Aorta (tissue), 5 donors: ENCODE measurements at places on chromosomes 6 and 20.

DNA sequence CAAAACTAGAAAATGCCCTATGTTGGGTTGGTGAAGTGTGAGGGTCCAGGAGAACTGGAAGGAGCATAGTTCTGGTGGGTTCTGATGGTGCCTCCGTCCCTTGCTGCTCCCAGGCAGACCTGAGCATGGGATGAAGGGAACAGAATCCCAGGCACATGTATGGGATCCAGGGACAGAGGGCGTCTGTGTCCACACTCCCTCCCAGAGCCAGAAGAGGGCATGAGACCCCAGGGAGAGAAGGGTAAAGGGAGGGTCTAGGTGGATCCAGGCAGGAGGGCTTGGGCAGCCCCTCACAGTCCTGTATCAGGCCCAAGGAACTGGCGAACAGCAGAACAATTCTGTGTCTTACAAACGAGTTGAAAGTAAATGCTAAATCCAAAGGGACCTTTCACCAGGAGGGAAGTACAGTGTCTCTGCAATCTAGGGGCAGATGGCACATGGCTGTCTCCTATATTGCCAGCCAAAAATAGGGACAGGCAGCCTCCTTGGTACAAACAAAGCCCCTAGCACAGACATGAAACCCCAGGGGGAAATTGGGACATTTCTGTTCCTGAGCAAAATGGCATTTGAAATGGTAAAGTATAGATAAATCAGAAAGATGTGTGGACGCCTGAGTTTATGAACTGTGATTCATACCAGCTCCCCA, 2.5 kb upstream of the BPIFA1 start:
- H3K27me3 ChIP-seq = peaks cover 2% of the 10 kb centered on the region
- DNase-seq = no peak
- H3K4me3 ChIP-seq = no peak overlapping the region

- no peaks in the 10 kb centered on the region for H3K27me3 ChIP-seq
- no peak for DNase-seq
- no peak overlapping the region for H3K4me3 ChIP-seq
- no peaks in the 10 kb centered on the region for H3K36me3 ChIP-seq
- H3K4me1 ChIP-seq = no peaks in the 10 kb centered on the region
Observed at GRCh38 chr6:33104887-33105286, 29.1 kb downstream of the HLA-DPB1 start.

GRCh38 chr6:21997119-21998037, 299.5 kb downstream of the PRL start:
- H3K27me3 ChIP-seq = no peaks in the 10 kb centered on the region
- DNase-seq = no peak
- no peak overlapping the region for H3K27ac ChIP-seq
- H3K36me3 ChIP-seq = no peaks in the 10 kb centered on the region
- H3K4me3 ChIP-seq = no peak overlapping the region

GRCh38 chr20:10060226-10060625, 25.4 kb downstream of the ANKEF1 start:
- H3K36me3 ChIP-seq = peaks cover 2% of the 10 kb centered on the region
- H3K4me3 ChIP-seq = no peak overlapping the region
- H3K27ac ChIP-seq = no peak overlapping the region
- no peak for DNase-seq

DNA sequence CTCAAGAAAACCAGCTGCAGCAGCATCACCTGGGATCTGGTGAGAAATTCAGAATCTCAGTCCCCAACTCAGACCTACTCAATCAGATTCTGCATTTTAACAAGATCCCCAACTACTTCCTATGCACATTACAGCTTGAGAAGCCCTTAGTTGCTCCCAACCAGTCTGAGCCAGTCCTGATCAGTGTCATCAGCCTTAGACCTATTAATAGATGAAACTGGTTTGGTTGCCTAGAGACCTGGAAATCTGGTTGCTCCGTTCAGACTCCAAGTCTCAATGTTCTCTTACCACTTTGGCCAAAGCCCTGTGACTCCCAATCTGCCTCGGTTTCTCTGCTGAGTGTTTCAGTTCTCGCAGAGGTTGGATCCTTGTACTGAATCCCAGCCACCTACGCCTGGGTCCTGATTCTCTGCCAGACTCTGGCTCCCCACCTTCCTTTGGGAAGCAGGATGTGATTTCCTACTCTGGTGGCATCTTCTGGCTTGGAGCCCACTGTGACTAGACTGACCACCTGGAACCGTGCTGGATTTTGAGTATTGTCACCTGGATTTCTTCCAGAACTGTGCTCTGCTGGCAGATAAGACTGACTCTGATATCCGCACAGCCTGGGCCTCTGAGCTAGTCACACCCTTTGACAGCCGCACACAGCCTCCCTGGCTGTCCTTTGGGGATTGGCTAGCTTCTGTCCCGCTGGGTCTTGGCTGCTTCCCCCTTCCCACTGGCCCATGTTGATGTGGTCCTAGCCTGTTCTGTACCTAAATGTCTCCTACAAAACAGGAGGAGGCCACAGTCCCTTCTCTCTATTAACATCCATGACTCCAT, 20.3 kb upstream of the ATXN1 start:
- H3K4me3 ChIP-seq = no peak overlapping the region
- no peaks in the 10 kb centered on the region for H3K27me3 ChIP-seq
- no peaks in the 10 kb centered on the region for H3K4me1 ChIP-seq
- H3K36me3 ChIP-seq = no peaks in the 10 kb centered on the region
- no peak for DNase-seq

DNA sequence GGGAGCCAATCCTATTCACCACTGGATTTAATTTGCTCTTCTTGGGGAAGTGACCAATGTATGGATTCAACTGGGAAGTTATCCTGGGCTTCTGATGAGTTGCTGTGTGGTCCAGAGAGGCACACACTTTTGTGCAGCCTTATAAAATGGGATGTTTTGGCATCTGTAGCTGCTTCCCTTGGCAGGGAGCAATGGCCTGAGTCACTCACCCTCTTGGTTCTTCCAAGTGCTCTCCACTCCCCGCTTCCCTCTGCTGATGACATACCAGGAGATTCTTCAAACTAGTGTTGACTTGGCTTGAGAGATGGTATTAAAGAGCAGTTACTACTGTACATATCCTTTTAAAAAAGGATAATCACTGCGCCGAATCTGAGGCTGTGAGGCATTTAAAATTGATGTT, 105.8 kb downstream of the JARID2 start:
- H3K36me3 ChIP-seq = no peaks in the 10 kb centered on the region
- peaks cover 15% of the 10 kb centered on the region for H3K4me1 ChIP-seq
- no peak overlapping the region for H3K27ac ChIP-seq
- no peak overlapping the region for H3K4me3 ChIP-seq
- H3K27me3 ChIP-seq = no peaks in the 10 kb centered on the region
